ENCODE measurements at places on chromosomes 5 and 9.

- no peak for DNase-seq
Measured at GRCh38 chr5:76819851-76820525, 1.2 kb downstream of the F2RL1 start.

GRCh38 chr5:44770780-44771717, 37.7 kb upstream of the MRPS30 start:
- no peak for DNase-seq

DNA sequence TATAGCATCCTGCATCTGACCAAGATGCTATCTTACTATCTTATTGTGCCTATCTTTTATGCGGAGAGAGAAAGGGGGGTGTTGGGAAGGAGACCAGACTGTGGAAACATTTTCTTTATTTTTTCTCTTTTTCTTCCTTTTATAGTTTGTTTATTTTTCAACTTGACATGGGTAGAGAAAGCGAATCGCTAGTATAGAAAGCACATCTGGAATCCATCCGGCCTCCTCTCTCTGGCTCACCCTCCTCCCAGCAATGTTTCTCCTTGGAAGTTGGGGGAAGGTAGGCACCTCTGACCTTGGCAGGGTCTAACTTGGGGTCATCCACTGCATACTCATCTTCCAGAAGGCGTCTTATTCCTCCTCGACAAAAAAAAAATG, 3.9 kb downstream of the S1PR3 start:
- no peak for DNase-seq

- DNase-seq: no peak
Measured at GRCh38 chr5:60843386-60843935, 608 bp downstream of the ELOVL7 start.

- DNase-seq: no peak
Measured at GRCh38 chr5:68749631-68750030, 344.2 kb upstream of the SLC30A5 start.

DNA sequence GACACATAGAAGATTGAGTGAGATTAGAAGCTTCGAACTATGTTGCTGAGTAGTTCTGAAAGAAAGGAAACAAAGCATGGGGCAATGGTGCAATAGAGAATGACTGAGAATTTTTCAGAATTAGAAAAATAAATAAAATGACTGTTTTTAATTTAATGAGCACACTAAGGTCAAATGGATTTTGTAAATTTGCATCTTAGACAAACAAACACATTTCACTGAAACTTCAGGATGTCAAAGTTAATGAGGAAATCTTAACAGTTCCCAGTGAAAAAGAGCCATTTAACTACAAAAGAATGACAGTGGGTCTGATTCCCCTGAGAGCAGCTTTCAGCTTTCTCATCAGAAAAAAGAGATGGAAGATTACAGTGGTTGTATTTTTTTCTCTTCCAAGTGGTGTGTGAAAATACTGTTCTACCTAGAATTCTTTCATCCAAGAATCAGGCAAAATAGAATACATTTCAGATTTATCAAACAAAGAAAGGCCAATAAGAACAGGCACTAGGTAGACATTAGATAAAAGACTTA, 591.9 kb downstream of the SEMA5A start:
- DNase-seq: no peak

DNA sequence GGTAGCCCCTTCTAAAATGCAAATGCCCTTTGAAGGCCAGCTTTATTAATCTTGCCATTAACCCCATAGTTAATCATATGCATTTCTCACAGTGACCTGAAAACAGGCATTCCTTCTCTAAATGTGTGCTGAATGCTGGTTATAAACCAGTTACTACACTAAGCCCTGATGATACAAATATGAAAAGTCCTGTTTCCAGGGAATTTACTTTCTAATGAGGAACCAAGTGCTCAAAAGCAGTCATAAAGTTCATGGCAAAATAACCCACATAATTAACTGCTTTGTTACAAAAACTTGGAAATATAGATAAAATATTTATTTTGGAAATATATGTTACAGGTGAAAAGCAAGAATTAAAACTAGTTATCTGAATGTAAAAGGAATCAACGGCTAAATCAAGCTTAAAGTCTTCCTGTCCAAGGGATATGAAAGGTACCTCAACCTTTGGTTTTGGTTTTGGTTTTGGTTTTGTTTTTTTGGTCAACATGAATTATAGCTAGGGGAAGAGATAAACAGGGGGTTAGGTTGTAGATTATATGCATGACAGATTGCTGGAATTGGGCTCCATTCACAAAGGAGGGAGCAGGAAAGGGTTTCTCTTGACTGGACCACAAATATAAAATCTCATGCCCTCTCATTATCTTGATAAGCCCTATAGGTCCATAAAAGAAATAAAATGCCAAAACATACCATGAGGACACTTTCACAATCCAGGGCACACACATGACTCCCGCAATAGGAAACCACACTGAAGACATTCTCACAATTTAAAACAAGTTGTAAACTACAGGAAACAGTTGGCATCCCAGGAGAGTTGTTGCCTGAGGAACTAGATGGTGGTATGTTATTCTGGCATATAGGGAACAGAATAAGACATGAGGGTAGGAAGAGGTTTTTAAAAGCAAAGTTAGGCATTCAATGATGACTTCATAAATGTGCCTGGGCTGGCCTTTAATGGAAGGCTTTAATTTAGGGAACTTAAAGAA, 46.7 kb upstream of the MACIR start:
- DNase-seq: no peak

DNA sequence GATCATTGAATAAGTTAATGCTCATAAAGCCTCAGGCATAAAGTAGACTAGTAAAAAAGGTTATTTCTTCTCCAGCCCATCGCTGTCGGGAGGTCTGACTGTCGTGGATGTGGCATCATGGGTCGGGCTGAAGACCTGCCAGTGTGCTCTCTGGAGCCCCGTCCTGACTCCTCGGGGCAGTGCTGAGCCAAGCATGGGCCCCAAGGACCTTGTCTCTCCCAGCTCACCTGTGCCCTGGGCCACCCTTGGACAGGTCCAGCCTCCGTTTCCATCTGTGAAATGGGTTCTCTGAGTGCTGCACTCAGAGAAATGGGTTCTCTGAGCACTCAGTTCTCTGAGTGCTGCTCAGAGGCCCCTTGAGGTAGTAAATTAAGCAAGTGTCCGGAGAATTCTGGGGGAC, 269.0 kb downstream of the GADD45G start:
- DNase-seq: no peak

DNA sequence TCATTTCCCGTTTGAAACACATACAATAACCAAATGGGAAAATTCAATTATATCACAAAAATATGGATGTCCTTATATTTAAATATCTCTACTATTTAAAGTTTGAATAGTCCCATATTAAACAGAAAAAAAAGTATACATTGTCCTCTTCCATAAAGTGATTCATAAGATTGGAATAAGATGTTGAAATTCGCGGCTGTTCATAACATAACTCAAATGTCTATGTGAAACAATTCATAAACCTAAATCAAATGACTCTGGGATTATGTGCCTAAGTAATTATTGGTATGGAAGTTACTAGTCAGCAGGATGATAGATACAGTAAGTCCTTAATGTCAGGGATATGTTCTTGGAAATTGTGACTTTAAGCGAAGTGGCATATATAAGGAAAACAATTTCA, 3.9 kb upstream of the EFNA5 start:
- DNase-seq: no peak

- peak; percentile 28 for DNase-seq
Measured at GRCh38 chr9:270657-271237, 56.1 kb downstream of the DOCK8 start.

GRCh38 chr9:98256756-98257155, 1.3 kb upstream of the TBC1D2 start:
- DNase-seq: peak; percentile 48

DNA sequence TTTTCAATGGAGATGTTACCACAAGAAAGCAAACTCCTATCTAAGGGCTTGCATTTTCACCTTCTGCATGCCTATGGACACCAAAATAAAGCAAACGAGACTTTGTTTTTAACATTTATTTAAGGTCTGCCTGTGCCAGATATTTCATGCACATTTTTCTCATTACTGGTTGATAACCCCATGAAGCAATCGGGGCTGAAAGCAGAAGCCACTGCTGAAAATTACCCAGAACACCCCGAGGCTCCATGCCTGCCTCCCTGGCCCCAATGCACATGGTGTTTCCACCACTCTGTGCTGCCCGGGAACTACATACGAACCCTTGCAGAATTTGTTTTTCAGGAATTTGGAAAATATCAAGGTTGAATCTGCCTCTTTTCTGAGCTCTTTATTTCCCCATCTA, 240.1 kb downstream of the NR2F1-AS1 start:
- DNase-seq: no peak

DNA sequence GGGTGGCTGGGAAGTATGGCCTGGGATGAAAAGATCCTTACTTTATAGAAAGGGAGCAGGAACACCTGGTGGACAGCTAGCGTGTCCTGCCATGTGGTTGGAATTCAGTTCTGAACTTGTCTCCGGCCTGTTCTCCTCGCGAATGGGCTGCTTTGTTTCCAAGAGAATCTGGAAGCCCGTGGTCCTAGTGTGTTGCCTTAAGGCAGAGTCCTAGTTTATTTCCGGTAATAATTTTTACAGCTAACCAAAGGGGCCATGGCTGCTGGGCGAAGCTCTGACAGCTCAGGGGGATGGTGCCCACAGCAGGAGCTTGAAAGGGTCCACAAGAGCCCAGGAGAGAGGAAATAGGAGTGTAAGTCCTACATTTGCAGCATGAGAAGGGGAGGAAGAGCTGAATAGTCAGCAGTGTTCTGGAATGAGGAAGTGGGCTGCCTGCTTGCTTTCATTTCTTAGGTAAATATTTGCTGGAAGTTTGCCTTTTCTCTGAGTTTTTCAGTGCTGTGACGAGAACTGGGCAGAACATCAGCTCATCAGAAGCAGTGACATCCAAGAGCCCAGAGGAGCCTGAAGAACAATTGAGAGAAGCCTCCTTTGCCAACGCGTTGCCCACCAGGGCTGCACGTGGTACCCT, 13.1 kb upstream of the IGFBPL1 start:
- DNase-seq: no peak

DNA sequence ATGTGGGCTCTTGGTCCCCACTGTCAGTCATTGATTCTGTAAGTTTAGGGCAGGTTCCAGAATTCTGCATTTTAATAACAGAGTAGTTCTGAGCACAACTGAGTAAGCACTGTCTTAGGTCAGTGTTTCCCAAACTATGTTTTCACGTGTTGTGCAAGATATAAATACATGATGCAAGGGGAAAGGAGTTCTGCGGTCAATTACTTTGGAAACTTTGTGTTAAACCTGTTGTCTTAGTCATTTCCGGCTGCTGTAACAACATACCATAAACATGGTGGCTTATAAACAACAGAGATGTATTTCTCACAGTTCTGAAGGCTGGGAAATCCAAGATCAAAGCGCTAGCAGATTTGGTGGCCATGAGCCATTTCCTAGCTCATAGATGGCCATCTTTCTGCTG, 69.8 kb downstream of the EQTN start:
- DNase-seq: no peak

- DNase-seq: no peak
Measured at GRCh38 chr9:138046641-138047301, 169.2 kb downstream of the CACNA1B start.

DNA sequence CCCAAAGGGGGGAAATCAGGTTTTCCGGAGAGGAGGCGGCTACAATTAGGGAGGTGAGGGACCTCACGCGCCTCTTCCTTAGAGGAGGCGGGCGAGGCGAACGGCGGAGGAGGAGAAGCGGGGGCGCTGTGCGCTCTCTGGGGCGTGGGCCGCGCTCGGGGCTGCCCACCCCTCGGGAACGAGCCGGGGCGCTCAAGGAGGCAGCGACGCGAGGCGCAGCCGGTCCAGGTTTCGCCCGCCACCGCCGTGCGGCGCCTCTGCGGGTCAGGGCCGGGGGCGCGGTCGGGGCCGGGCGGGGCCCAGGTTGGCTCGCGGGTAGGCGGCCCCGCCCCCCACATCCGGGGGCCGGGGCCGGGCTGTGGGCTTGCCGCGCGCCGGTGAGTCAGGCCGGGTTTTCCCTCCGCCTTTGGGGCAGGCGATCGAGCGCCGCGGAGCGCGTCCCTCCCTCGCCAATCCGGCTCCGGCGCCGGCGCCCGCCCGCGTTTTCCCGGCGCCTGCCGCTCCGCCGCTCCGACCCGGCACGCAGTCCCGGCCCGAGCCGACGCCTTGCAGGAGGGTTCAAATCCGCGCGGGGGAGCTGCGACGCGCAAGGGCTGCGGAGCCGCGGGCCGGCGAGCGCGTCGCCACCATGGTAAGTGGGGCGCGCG, at the start of gene N4BP3:
N4BP3 (plus strand) TSS at position 392 of the 647 bp plus-strand sequence. CDS start 6,052 bp downstream, outside the sequence.
- peak; percentile 59 for DNase-seq

DNA sequence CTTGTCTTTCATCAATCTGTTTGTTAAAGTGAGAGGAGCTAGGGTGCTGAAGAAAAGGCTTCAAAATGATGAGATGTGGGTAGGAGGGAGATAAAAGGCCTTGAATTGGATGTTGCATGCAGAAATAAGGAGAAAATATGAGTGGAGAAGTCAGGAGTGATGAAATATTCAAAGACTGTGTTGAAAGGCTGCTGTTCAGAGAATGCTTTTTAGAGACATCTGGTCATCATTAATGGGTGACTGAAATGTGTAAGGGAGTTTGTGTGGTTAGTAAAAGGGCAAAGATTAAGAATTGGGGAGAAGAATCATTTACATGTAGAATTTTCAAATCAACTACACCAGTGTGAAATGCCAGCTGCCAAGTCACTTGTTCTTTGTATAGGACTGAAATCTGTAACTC, 383.9 kb downstream of the MAT2B start:
- DNase-seq: no peak

DNA sequence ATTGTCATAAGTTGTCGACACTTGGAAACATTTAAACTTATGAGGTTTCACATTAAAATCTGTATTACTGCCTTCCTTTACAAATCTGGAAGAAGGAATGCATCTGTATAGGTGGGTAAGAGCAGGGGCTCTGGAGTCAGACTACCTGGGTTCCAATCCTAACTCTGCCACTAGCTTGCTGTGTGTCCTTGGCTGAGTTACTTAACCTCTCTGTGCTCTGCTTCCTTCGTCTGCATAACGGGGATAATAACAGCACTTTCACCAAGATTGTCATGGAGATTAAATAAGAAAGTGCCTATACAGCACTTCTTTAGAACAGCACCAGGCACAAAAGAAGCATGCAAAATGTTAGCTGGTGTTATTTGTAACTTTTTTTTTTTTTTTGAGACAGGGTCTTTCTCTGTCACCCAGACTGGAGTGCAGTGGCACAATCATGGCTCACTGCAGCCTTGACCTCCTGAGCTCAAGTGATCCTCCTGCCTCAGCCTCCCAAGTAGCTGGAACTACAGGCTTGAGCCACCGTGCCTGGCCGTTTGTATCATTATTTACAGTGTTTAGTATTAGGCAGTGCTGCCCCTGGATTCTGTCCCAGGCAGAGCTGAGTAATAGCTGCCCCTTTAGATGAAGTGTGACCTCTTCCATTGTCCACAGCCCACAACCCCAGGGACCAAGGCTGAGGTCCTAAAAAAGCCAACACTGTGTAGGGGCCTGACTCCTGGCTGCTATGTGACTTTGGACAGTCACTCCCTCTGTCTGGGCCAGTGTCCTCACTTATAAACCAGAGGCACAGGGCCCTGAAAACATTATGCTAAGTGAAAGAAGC, 25.4 kb upstream of the TTLL11 start:
- no peak for DNase-seq

- DNase-seq: no peak
Measured at GRCh38 chr9:22216730-22217172, 207.6 kb upstream of the CDKN2B start.

DNA sequence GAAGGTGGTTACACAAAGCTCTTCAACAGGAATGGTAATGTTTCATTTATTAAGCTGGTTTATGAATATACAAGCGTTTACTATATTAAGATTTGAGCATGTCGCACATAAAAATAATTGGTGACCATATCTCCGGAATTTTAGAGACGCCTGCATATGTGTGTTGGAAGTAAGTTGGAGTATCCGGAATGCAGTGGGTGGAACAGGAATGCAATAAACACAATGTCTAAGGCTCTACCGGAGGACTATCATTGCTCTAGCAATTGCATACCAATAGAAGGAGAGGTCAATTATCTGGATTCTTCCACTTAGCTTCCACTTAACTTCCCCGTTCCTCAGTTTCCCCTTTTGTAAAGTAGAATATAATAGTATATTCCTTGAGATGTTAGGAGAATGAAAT, 1.1 kb upstream of the CEP78 start:
- DNase-seq: no peak
